Neural crest cell (in vitro differentiated cells): ENCODE measurements at places on chromosomes 1 and 21. TPM values are rescaled to one million over a fixed set of nuclear protein-coding genes. Genes with fewer than 3 reads are reported as not detected.

The CCDC30 gene
- total RNA-seq: 6.9 and 7.5 TPM in 2 replicates

- H3K27ac ChIP-seq: no peak overlapping the region
- H3K4me1 ChIP-seq: peaks cover 31% of the 10 kb centered on the region
- DNase-seq: no peak
- H3K4me3 ChIP-seq: no peak overlapping the region
Observed at GRCh38 chr1:22717037-22717760, 6.6 kb downstream of the EPHB2 start.

DNA sequence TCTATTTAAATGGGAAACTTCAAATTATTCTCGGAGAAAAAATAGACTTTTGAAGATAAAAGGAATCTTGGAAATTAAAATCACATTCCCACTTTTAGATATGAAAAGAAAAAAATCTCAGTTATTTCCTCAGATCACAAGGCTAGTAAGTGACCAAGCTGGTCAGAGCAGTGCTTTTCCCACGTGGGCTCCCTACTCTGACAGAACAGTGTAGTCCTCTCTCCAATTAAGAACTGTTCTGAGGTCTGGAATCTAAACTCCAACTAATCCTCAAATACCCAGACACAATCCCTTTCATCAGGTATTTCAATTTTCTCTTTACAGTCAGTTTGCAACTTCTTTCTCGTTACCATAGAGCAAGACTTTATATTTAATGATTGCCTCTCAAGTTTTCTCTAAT is 50.6 kb downstream of the RGS21 start:
- H3K27me3 ChIP-seq: no peaks in the 10 kb centered on the region
- H3K27ac ChIP-seq: no peak overlapping the region
- no peaks in the 10 kb centered on the region for H3K4me1 ChIP-seq
- H3K36me3 ChIP-seq: no peaks in the 10 kb centered on the region
- H3K4me3 ChIP-seq: no peak overlapping the region
- no peak for DNase-seq

DNA sequence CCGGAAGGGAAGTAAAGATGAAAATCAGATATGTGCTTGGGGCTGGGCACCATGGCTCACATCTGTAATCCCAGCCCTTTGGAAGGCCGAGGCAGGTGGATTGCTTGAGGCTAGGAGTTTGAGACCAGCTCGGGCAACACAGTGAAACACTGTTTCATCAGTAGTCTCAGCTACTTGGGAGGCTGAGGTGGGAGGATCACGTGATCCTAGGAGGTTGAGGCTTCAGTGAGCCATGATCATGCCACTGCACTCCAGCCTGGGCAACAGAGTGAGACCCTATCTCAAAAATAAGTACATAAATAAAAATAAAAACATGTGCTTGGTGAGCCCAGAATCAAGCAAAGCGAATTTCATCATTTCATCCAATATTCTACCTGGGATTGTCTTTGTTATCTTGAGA is 23.3 kb upstream of the PCP4 start:
- H3K36me3 ChIP-seq: no peaks in the 10 kb centered on the region
- no peaks in the 10 kb centered on the region for H3K27me3 ChIP-seq
- H3K27ac ChIP-seq: no peak overlapping the region
- peaks cover 9% of the 10 kb centered on the region for H3K4me1 ChIP-seq
- DNase-seq: no peak
- no peak overlapping the region for H3K4me3 ChIP-seq

GRCh38 chr1:163056831-163057230 is 12.3 kb upstream of the RGS4 start:
- H3K36me3 ChIP-seq: no peaks in the 10 kb centered on the region
- no peak overlapping the region for H3K4me3 ChIP-seq

DNA sequence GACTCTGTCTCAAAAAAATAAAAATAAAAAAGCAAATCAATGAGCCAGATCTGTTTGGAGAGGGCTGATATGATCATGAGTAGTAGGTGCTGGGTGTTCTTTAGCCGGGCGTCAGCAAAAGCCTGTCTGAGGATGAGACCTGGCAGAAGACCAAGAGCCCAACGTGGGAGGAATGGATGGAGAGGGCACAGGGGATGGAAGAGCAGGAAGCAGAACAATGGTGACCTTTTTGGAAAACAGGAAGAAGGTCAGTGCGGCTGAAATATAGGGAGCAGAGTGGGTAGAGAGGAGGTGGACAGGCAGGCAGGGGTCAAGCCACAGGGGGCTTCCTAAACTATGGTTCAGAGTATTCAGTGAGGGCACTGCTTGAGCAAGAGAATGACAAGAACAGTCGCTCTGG is 30.9 kb downstream of the VWA5B1 start:
- H3K27ac ChIP-seq: peak overlapping the region; percentile 81
- H3K36me3 ChIP-seq: no peaks in the 10 kb centered on the region
- no peaks in the 10 kb centered on the region for H3K27me3 ChIP-seq
- no peak overlapping the region for H3K4me3 ChIP-seq

- H3K36me3 ChIP-seq: no peaks in the 10 kb centered on the region
- no peak overlapping the region for H3K4me3 ChIP-seq
- no peak overlapping the region for H3K27ac ChIP-seq
Observed at GRCh38 chr1:166693673-166694297, 145.5 kb upstream of the POGK start.

GRCh38 chr1:76073481-76073880 is 1.1 kb upstream of the ST6GALNAC3 start:
- no peak for DNase-seq
- H3K4me1 ChIP-seq: peaks cover 22% of the 10 kb centered on the region
- no peaks in the 10 kb centered on the region for H3K36me3 ChIP-seq

The BRDT gene
- total RNA-seq: not detected in 2 replicates

DNA sequence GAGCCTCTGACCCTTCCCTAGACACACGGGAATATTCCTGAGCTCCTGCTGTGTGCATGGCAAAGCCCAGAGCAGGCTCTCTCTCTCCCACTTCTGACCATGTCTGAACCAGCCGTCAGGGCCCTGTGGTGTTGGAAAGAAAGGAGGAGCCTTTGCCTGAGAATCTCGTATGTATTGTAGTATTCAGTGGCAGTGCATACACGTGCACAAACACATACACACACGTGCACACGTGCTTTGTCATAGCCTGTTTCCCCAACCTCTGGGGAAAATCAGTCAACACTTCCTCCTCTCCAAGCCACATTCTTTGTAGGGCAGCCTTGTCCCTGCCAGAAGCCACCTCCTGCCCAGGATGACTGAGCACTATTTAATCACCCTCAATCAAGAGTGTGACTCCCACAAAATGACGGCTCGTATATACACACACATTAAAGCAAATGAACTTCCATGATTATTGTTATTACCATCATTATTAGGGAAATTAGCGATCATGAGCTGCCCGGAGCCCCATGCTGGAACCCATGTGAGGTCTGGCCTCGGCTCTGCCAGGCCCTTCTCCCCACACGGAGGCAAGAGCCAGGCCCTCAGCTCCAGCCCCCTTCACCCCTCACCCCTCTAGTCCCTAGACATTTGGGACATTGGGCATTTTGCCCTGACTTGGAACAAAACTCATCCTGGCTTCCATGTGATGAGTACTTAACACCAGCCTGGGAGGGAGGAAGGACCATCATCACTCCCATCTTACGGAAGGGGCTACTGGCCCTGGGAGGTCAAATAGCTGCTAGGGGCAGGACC is 331.9 kb downstream of the NPHP4 start:
- H3K36me3 ChIP-seq: no peaks in the 10 kb centered on the region
- H3K27me3 ChIP-seq: peaks cover 6% of the 10 kb centered on the region
- no peak overlapping the region for H3K27ac ChIP-seq
- H3K4me3 ChIP-seq: no peak overlapping the region
- no peaks in the 10 kb centered on the region for H3K4me1 ChIP-seq

- H3K4me1 ChIP-seq: no peaks in the 10 kb centered on the region
- H3K36me3 ChIP-seq: peaks cover 2% of the 10 kb centered on the region
- H3K27ac ChIP-seq: no peak overlapping the region
- peaks cover 12% of the 10 kb centered on the region for H3K27me3 ChIP-seq
- no peak overlapping the region for H3K4me3 ChIP-seq
- no peak for DNase-seq
Observed at GRCh38 chr1:221734187-221734586, 7.7 kb downstream of the DUSP10 start.

GRCh38 chr1:48726139-48726538 is 50.6 kb downstream of the BEND5 start:
- no peak overlapping the region for H3K4me3 ChIP-seq
- peaks cover 4% of the 10 kb centered on the region for H3K36me3 ChIP-seq
- DNase-seq: no peak
- H3K27ac ChIP-seq: no peak overlapping the region
- no peaks in the 10 kb centered on the region for H3K4me1 ChIP-seq
- no peaks in the 10 kb centered on the region for H3K27me3 ChIP-seq

The RAP1GAP gene
- 5.3 and 7.4 TPM in 2 replicates for total RNA-seq

DNA sequence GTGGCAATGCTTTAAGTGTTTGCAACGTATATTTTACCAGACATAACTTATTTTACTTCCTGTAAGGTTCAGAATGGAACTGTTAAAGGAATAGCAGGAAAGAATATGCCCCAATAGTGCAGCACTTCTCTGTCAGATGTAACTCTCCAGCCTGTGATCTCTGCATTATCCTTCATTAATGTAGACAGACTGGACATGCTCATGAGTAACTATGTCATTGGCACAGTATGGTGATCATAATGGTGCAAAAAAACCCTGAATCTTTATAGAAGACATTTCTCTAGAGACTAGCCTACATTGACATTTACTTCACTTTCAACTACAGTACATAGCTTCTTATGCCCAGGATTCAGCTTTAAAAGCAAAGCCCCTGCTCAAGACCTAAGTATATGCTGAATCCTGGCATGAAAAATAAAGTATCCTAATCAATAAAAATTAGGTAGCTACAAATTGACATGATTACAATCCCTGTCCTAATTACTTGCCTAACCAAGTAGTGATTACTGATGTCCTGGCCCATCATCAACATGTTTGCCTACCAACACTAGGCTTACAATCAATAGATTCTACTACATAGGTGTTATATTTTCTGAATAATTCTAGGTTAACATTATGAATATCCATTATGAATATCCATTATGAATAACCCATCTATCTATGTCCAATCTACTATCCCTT is 13.9 kb downstream of the COX20 start:
- H3K36me3 ChIP-seq: peaks cover 21% of the 10 kb centered on the region
- no peak overlapping the region for H3K4me3 ChIP-seq
- DNase-seq: no peak
- peaks cover 8% of the 10 kb centered on the region for H3K4me1 ChIP-seq
- H3K27ac ChIP-seq: no peak overlapping the region
- no peaks in the 10 kb centered on the region for H3K27me3 ChIP-seq

DNA sequence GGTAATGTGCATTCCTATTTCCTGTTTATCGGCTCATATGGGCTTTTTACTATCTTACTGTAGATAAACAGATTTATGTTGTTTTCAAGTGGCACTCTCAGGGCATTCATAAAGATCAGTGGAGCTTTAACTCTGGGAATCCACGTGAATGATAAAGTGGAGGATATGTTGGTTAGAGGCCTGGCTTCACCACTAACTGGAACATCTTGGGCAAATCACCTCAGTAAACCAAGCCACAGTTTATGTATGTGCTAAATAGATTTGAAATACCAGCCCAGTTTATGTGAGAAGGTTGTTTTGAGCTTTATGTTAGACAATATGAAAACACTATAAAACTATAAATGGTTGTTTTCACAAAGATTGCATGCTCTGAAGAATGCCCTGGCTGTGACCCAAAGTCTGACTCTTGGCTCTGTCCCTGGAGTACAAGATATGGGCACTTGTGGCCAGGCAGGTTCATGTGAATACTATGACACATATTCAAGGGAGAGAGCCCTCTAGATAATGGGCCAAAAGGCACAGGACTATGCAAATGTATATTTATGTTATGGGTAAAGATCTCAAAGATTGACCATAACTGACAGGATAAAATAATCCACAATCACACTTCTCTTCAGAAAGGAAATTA is 36.7 kb downstream of the FAM163A start:
- no peak for DNase-seq
- H3K27me3 ChIP-seq: peaks cover under 1% of the 10 kb centered on the region
- H3K4me1 ChIP-seq: no peaks in the 10 kb centered on the region
- no peak overlapping the region for H3K27ac ChIP-seq
- H3K4me3 ChIP-seq: no peak overlapping the region

GRCh38 chr1:198352975-198353695 is 187.3 kb downstream of the ATP6V1G3 start:
- H3K27me3 ChIP-seq: no peaks in the 10 kb centered on the region
- no peak overlapping the region for H3K27ac ChIP-seq
- H3K4me3 ChIP-seq: no peak overlapping the region
- no peaks in the 10 kb centered on the region for H3K4me1 ChIP-seq

- H3K27ac ChIP-seq: no peak overlapping the region
- no peak for DNase-seq
- H3K27me3 ChIP-seq: no peaks in the 10 kb centered on the region
- no peaks in the 10 kb centered on the region for H3K36me3 ChIP-seq
- no peak overlapping the region for H3K4me3 ChIP-seq
Observed at GRCh38 chr1:192225703-192226102, 67.4 kb downstream of the RGS18 start.

DNA sequence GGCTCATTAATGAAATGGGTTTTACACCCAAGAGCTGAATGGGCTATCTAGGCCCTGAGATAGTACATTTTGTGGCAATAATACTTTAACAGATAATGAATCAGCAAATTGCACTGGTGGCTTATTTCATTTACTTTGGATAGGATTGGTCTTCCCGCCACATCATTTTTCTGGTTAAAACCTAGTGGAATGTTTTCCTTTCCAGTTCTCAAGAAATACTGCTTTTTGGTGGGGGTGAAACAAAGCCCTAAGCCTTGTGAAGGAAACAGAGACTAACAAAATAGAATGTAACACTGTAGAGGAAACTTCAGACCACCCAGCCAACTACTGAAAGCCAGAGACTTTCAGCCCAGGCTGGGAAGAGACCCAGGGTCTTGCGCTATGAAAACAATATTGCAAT is 172.2 kb downstream of the HHIPL2 start:
- no peak for DNase-seq
- H3K27me3 ChIP-seq: no peaks in the 10 kb centered on the region
- H3K36me3 ChIP-seq: no peaks in the 10 kb centered on the region
- H3K4me1 ChIP-seq: peaks cover 30% of the 10 kb centered on the region
- H3K27ac ChIP-seq: no peak overlapping the region

The CFHR3 gene
- total RNA-seq: 0.82 and 0.86 TPM in 2 replicates

The CRP gene
- total RNA-seq: not detected in 2 replicates

- H3K27ac ChIP-seq: no peak overlapping the region
- H3K4me3 ChIP-seq: no peak overlapping the region
- peaks cover 5% of the 10 kb centered on the region for H3K36me3 ChIP-seq
- H3K27me3 ChIP-seq: no peaks in the 10 kb centered on the region
Observed at GRCh38 chr21:23949493-23949892, 1657.8 kb downstream of the MRPL39 start.

The EVA1C gene
- total RNA-seq: not detected in 2 replicates

DNA sequence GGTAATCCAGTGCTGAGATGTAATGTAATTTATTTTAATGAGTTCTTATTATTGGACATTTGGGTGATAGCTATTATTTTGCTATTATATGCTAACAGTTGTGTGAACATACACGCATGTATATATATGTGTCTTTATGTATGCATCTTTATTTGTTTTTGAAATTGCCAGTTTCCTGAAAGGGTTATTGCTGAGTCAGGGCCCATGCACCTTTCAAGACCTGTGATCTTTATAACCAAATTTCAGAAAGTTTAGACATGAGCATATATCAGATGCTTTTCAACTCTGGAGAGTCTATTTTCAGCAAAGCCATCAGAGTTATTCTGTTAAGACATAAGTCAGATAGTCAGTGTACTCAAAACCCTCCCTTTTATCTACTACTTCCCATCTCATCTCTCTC is 265.6 kb upstream of the GREM2 start:
- no peaks in the 10 kb centered on the region for H3K4me1 ChIP-seq
- no peak for DNase-seq
- H3K27me3 ChIP-seq: no peaks in the 10 kb centered on the region

GRCh38 chr1:212586206-212587015 is 22.1 kb upstream of the ATF3 start:
- peaks cover 7% of the 10 kb centered on the region for H3K4me1 ChIP-seq
- peaks cover 6% of the 10 kb centered on the region for H3K27me3 ChIP-seq
- no peak for DNase-seq
- H3K36me3 ChIP-seq: no peaks in the 10 kb centered on the region
- H3K27ac ChIP-seq: no peak overlapping the region
- H3K4me3 ChIP-seq: no peak overlapping the region
